Stimulated activated CD8-positive, alpha-beta memory T cell treated with anti-CD3 and anti-CD28 coated beads, Interleukin-2, amount 100 ng/mL, for 1 hour (primary cell): ENCODE measurements at places on chromosomes 6 and 20.

GRCh38 chr6:154763650-154764049, 30.4 kb downstream of the SCAF8 start:
- no peak for DNase-seq

GRCh38 chr6:3898265-3898994, 49.3 kb downstream of the FAM50B start:
- DNase-seq = no peak

GRCh38 chr6:27241443-27241842, 6.1 kb upstream of the PRSS16 start:
- DNase-seq = no peak

GRCh38 chr6:38198219-38198618, 378.7 kb downstream of the ZFAND3 start:
- no peak for DNase-seq

GRCh38 chr6:102918161-102918560, 1524.7 kb downstream of the GRIK2 start:
- no peak for DNase-seq

DNA sequence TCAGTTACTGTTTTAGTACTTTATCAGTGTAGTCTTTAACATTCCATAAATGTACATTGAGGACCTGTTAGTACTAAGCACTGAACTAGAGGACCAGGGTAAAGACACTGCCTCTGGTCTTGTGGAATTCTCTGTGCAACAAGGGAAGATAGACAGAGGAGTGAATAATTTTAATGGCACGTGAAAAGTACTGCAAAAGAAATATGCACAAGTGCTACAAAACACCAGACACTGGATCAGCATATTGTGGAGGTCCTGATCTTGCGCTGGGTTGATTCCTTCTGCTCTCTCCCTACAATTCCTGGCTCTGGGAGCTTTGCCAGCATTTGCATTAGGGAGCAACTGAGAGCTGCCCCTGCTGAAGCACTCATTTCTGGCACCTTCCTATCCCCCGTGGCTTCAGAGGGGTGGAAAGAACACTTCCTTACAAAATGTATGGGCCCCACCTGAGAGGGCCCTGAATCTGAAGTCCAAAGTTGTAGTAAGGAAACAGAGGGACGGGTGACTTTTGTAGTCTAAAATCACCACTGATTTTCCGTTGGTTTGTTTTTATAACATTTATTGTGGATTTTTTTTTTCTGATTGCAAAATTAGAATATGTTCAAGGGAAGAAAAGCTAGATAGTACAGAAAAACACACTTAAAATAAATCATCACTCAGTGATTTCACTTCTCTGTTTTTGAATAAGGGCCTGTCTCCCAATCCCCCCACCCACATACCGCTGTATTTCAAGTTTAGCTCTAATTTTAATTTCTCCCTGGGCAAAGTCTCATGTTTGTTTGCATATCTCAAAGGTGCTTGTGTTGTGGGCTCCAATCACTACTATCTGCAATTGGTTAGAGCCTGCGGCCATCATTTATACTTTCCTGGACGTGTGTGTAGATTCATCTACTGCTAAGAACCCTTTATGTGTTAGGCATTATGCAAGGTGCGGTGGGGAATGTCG, 4.9 kb downstream of the PKIG start:
- no peak for DNase-seq

DNA sequence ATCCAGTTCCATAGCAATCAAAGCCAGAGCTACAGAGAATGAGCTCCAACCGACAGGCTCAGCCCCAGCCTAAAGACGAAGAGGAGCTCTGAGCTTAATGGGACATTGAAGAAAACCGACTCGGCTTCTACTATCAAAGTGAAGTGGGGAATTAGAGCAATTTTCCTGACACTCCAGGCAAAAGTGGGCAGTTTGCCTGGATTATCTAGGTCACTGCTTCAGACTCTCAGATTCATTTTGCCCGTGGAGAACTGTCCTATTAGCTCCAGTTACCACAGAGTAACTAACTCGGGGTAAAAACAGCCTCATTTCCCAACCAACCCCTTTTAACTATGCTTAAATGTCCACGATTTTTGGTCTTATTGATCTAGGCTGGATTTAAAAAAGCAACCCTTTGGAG, 592.1 kb upstream of the NRSN1 start:
- no peak for DNase-seq

DNA sequence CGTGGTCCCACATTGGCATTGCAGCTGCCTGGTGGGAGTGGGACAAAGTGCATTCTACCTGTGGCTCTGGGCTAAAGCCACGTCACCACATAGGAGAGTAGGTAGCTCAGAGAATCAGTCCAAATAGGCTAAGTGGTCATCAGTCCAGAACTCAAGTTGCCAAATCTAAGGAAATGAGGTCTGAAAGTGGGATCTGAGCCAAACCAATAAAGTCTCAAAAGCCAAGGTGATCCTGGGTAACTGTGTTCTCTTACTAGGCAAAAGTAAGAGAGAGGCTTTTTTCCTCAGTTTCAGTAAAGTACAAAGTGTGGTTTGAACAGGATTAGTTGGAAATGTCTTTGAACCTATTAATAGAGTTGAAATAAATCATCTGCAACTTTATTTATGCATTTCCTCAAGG, 68.6 kb upstream of the CNKSR3 start:
- DNase-seq = no peak

GRCh38 chr6:79943133-79943532, 4.2 kb downstream of the ELOVL4 start:
- no peak for DNase-seq

DNA sequence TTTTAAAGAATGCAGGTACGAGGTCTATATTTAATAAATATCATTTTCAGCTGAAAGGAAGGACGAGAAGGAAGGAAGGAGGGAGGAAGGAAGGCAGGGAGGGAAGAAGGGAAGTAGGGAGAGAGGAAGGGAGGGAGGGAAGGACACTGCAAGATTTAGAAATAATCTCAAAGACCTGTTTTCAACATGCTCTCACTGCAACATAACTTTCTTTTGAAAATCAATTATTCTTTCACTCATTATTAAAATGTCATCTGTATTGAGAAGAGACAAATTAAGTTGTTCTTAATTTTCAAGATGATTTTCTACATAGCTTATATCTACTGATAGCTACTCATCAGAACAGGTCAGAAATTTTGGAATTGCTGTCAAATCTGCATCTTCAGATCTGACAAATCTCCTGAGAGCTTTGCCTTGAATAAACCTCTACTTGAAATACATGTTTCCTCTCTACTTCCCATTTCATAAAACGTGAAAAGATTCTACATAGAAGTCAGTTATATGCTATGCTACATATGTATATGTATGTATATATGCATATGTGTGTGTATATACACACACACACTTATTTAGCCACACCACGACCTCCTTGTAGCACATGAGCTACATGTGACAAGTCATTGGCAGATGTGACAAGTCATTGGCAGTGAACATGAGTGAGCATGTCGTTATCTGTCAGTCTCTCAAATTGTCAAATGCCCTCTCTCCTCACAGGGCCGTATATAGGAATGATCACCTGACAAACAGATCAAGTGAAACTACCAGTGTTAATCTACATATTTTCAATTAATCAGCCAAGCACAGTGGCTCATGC, 241.6 kb downstream of the LY86 start:
- DNase-seq = no peak

DNA sequence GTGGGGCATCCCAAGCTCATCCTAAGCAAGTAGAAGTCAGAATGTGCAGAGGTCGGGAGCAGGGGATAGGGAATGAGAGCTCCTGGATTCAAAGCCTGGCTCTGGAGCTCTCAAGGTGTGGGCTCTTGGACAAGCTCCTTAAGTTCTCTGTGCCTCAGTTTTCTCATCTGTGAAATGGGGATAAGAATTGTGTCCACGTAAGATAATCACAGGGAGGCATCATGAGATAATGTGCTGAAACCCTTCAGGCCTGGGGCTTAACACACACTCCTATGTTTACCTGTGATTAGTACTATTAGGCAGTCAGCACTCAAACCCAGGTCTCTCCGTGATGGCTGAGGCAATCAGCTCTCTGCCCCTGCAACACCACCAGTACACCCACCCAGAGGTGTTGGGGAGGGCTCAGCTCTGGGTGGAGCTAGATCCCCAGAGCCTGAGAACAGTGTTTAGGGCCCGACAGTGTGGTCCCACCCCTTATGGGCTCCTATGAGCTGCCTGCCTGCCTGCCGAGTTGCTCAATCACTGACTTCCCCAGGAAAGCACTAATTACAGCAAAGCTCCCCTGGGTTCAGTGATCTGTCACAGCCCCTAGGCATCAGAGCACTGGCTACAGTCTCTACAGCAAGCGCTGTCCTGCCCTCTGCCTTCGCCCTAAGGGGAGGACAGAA, 6.3 kb upstream of the SIRPA start:
- DNase-seq = no peak

- no peak for DNase-seq
These were observed 4.8 kb downstream of the NR2E1 start for GRCh38 chr6:108170332-108171290.

- no peak for DNase-seq
These were observed 710.5 kb upstream of the HS3ST5 start for GRCh38 chr6:115053169-115053860.

DNA sequence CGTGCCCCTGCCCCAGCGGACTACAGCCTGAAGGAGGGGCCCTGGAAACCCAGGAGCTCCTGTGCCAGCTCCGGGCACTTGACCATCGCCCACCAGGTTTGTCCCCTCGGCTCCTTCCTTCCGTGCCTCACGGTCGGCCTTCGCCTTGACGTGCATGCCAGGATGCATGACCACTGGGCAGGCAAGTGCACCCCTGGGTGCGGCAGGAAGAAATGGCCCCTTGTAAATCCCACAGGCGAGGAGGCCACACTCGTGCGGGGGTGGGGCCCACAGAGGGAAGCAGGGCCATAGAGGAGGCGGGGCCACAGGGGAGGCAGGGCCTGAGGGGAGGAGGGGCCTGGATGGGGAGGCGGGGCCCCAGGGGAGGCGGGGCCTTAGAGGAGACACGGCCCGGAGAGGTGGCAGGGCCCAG, 81.7 kb downstream of the YTHDF1 start:
- DNase-seq = no peak

DNA sequence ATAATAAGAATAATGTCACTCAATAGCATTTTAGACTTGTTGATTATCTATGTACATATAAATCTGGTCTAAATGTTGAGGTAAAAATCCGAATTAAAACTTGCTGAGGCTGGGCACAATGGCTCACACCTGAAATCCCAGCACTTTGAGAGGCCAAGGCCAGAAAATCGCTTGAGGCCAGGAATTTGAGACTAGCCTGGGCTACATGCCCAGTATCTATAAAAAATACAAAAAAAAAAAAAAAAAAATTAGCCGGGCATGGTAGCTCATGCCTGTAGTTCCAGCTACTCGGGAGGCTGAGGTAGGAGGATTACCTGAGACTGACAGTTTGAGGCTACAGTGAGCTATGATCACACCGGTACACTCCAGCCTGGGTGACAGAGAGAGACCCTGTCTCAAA, 34.2 kb upstream of the SUPT3H start:
- DNase-seq = no peak

- DNase-seq = no peak
These were observed 63.0 kb downstream of the PTPN1 start for GRCh38 chr20:50572938-50573777.

- no peak for DNase-seq
These were observed 281.0 kb downstream of the CDC5L start for GRCh38 chr6:44668391-44668930.

- DNase-seq = no peak
These were observed 47.1 kb downstream of the PSMG4 start for GRCh38 chr6:3305831-3306230.

GRCh38 chr20:11266571-11266970, 592.8 kb upstream of the JAG1 start:
- no peak for DNase-seq

- DNase-seq = no peak
These were observed 96.5 kb downstream of the SNAP25 start for GRCh38 chr20:10315138-10315537.

DNA sequence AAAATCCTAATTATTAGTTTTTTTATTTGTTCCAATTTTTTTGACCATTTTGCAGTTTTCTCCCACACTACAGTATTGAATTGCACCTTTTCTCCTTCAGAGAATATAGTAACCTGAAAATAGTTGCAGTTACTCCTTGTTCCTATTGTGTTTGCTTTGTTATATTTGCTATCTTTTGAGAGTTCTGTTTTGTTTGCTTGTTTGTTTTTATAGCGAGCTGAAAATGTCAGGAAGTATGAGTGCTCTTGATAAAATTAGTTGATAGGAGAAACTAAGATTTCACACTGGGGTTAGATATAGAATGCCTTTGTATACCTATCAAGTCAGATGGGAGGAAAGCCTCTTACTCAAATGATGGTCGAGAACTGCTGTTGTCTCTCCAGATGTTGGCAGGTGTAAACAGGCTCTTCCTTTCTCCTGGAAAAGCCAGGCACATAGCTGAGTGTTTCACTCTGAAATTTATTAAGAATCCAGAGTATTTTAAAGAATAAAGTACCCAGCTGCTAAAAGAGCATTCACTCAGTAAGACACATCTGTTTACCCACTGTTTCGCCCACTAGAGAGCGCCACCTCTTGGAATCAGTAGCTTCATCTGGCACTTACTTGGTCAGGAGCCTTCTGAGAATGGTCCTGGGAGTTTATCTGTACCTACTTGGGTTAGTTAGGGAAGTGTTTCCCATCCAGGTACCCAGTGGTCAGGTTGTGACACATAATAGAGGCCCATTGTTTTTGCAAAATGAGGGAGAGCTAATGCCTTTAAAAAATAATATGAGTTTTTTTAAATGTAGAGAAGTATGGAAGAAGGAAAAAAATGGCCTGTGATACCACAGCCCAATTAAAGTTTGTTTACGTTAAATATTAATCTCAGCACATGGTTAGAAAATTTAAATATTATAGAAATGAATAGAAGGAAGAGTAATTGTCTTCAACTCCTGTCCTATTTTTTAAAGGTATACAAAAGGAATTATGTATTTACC, 11.2 kb downstream of the NT5DC1 start:
- no peak for DNase-seq

DNA sequence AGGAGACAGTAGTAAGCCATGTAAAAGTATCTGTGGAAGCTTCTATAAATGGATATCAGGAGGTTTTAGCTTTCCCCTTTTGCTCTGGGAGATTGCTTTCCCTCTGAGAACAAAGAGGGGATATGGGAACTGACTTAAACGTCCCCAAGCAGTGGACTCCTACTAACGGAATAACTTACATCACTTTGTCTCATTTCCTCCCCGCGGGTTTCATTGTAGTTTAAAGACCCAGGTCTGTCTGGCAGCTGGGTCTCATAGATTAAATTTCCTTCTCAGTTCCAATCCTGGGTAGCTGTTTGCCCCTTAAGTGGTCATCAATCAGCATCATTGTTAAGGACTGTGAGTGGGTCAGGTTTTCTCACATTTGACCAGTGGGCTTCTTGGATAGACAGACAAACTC, 68.7 kb downstream of the PLAGL1 start:
- no peak for DNase-seq

GRCh38 chr20:23125159-23125558, 39.0 kb upstream of the CD93 start:
- no peak for DNase-seq

- no peak for DNase-seq
These were observed 11.9 kb downstream of the BHLHE23 start for GRCh38 chr20:62994869-62995281.

DNA sequence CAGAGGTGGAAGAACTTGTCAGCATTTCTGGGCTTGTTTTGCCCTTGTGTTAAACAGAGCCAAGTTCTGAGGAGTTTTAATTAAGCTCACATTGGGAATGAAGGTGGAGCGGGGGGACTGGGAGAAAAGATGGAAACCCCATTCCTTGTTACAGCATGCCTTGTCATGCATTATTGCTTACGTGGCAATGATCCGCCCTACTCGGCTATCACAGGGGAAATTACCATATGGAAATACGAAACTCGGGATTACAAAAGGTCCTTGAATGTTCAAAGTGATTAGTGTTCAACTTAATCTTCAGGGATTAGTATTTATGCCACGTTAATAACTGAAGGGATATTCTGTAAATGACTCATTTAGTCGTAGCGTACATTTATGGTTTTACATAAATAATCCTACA, 86.4 kb downstream of the MAP3K7 start:
- DNase-seq = no peak

GRCh38 chr6:75579951-75580350, 21.7 kb upstream of the SENP6 start:
- no peak for DNase-seq
